ENCODE measurements at places on chromosomes 2 and 18.

DNA sequence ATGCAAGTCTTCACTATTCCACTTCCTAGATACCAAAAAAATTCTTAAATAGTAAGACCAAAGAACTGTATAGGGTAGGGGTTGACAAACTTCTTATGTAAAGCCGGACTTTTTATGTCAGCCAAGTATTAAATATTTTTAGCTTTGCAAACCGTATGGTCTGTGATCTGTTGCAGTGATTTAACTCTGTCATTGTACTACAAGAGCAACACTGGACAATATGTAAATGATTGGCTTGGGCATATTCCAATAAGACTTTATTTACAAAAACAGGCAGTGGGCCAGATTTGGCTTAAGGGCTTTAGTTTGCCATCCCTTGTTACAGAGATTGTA is 48.0 kb downstream of the MGAT5 start:
- DNase-seq, result no peak

DNA sequence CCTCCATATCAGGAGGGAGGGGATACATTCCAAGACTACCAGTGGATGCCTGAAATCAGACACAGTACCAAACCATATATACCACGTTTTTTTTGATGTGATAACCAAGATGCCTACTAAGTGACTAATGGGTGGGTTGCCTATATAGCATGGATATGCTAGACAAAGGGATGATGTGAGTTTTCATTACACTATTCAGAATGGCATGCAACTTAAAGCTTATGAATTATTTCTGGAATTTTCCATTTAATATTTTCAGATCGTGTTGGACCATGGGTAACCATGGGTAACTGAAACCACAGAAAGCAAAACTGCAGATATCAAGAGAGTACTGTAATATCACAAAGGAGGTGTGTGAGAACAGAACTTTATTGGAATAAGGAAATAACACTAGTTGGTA is 39.6 kb upstream of the CRACDL start:
- no peak for DNase-seq

GRCh38 chr2:65364986-65365733 is 67.2 kb downstream of the SPRED2 start:
- DNase-seq, result no peak

DNA sequence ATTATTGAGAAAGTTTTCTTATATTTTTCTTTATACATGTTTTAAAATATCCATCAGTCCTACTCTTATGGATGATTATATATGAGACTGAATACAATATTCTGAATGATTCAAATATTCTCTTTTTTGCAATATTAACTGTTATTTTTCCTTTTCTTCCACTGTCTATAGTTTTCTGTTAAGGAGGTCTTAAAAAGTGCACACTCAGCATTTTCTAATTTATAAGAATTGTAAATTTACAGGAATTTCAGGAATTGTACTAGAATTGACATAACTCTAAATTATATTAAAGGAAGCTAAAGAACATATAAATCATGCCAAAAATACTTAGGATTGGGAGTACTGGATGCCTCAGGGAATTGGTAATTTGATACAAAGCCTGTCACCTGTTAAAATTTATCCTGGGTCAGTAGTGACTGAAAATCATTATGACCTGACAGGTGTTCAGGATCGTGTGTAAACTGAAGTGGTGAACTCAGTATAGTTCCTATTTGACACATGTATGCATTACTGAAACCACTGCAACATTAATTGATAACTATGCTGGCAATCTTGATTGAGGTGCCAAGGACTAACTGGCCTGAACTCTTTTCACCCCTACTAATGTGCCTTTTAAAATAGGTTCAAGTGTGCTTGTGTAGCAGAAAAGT is 30.4 kb downstream of the MSTN start:
- DNase-seq, result no peak
